D341Med (cell line): ENCODE measurements at places on chromosomes 5 and 9.

- no peak for DNase-seq
Observed at GRCh38 chr9:118575341-118576070, 793.7 kb downstream of the BRINP1 start.

DNA sequence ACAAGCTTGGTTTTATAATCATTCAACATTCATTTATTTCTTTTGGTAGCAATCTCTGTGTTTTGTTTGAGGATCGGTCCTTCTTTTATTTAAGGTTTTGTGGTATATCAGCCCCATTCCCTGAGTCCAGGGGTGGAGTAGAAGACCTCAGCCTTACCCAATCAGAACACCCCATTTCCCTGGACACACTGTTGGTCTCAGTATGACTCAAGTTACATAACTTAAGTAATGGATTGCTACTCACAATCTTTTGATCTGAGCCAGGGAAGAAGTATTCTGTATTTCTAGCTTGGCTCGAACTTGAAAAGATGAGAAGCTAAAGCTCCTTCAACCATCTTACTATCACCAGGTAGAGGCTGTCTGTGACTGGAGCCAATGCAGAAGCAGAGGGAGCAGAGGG lies 175.2 kb upstream of the HAPLN1 start:
- no peak for DNase-seq

- no peak for DNase-seq
Observed at GRCh38 chr5:60332244-60333004, 367.5 kb downstream of the DEPDC1B start.

DNA sequence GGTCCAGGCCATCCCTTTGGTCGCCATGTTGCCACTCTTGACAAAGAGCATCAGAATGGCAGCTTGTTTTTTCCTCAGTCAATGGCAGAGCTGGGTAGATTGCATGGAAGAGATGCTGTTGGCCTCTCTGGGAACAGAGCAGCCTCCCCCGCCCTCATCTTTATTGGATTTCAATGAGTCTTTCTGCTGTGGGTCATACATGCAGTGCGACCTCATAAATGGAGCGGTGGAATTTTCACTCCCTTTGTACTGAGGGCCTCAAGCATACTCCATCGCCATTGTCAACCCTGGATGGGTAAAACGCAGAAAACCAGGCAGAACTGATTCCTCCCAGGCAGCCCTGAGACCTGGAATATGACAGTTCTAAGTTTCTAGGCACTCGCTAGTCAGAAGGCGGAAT lies 71.8 kb downstream of the ZNF618 start:
- no peak for DNase-seq

- DNase-seq: no peak
Observed at GRCh38 chr9:70385426-70385825, 29.0 kb downstream of the KLF9 start.

DNA sequence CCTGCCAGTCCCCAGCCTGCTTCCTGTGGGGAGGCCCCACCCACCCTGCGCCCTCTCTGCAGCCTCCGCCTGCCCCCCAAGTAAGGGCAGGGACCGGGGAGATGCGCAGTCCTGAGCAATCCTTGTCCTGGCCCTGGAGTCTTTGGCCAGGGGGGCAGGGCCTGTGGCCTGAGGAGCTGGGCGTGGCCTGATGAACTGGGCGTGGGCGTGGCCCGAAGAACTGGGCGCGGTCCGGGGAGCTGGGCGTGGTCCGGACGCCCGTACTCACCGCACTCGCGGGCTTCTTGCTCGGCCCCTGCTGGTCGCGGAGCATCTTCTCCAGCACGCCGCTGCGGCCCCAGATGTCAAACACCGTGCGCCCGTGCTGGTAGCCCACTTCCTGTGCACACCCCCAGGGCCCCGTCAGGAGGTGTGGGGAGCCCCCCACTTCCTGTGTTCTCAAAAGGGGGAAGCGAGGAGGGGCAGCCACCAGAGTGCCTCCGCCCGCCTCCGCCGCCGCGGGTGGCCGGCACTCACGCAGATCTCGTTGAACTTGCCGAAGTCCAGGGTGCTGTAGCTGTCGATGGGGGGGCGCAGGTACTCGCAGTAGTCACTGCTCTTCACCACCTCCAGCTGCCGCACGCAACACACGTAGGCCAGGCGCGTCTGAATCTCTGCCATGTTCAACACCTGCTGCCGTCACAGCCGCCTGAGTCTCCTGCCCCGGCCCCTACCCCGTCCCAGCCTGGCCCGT lies 2.7 kb upstream of the NSMF start:
- DNase-seq: no peak

DNA sequence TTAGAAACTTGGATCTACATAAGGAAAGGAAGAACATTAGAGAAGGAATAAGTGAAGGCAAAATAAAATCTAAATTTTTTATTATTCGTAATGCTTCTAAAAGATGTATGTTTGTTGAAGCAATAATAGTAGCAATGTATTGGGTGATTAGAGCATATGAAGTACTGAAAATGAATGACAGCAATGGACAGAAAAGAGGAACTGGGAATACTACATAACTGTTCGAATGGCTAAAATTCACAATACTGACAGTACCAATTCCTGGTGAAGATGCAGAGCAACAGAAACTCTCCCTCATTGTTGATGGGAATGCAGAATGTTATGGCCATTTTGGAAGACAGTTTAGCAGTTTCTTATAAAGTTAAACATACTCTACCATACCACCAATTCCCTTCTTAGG lies 177.3 kb upstream of the SPEF2 start:
- no peak for DNase-seq

- DNase-seq: no peak
Observed at GRCh38 chr5:14669975-14670374, 5.5 kb downstream of the OTULIN start.

DNA sequence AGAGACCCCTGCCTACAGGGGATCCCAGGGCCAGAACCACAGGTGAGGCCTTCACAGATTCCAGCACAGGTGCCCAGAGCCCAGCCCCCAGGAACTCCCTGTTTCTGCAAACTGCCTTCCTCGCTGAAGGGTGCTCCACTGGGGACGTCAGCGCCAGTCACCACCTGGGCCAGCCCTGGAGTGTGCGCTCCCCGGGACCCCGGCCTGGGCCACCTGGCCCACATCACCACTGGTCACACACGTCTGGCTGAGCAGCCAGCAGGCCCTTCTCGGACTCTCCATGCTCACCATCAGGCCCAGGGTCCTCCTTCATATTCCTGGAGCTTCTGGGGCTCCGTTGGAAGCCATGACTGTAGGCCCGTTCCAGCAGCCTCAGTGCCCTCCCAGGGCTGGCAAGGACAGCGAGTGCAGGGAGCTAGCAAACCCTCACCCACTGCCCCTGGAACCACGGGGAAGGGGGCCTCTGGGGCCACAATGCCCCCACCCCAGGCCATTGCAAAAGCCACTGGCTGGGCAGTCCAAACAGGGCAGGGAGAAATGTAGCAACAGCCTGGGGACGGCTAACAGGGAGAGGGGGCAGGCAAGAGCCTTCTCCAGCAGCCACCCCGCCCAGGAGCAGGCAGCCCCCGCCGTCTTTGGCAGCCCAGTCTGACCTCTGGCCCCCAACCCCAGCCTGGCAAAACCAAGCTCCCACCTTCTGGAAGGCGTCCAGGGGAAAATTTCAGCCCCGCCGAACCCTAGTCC lies 1.3 kb downstream of the AGPAT2 start:
- DNase-seq: no peak

DNA sequence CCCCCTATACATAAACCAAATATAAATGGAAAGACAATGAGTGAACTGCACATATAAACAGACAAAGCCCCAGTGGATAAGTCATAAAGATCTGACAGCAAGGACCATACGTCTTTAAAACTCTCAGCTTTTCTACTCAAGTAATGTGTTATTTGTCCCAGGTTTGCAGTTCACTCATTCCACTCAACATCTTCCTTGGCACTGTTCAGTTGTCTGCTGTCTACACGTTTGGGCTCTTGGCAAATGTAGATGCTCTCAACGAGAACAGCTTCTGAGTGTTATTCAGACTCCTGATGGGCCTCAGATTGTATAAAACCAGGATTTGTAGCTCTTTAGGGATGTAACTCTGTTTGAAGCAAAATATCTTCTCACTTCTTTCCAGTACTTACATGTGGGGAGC lies 198.2 kb upstream of the SEMA6A start:
- DNase-seq: no peak

DNA sequence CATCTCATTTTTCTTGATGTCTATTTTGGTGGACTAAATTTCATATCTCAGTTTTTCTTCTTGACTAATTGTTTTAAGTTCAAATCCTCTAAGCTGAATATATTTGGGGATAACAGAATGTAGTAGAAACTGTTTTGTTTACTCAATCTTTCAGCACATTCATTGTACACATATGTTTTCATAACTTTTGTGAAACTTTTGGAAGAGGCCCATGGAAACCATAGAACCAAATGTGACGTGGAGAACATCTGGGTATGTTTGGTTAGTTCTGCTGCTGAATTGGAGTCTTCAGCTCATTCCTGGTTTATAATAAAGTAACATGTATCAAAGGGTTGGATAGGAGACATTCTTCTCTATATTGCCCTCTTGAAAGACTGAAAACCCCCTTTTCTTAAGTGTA lies 88.4 kb downstream of the CCDC171 start:
- DNase-seq: no peak

DNA sequence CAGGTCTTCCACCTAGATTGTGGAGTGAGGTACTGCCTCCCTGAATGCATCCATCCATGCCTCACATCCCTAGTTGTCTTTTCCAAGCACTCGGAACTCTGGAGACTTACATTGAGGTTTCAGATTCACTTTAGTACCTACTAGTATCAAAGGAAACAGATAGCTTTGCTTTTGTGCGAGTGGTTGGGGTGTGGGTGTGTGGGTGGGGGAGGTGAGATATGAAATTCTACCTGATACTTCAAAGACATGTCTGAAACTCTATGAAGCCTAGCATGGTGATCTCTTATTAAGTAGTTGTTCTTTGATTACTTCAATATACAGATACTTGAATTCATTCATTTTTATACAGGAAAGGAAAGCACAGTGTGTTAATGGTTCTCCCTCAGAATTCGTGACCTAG lies 64.4 kb downstream of the MCCC2 start:
- DNase-seq: no peak

GRCh38 chr9:122218935-122219855 lies 9.6 kb downstream of the LHX6 start:
- peak; percentile 42 for DNase-seq

- DNase-seq: no peak
Observed at GRCh38 chr5:156477196-156477595, 150.2 kb downstream of the SGCD start.

DNA sequence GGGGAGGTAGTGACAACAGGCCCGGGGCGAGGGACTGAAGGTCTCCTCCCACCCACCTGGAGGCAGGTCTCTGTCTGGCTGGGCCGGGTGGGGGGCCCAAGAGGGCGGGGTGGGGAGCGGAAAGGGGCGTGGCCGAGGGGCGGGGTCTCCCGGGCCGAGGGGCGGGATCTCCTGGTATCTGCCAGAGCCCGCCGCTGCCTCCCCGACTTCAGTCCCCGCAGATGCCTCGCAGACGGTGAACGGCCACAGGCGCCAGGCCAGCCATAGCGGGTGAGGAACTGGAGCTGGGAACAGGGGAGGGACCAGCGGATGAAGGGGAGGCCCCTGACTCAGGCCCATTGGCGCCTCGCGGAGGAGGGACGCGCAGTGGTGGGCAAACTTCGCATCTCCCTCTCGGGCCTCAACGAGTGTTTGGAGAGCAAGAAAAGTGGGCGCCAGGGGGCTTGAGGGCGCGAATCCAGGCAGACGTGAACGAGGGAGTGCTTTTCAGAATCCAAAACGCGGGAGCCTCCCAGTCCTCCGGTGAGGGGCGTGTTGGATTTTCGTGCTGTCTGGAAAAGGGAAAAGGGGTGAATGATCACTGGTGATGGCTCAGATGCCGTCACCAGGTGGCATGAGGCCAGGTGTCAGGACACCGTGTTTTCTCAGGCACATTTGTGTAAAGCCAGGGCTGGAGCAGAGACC lies at the start of gene ADGRD2:
Gene ADGRD2 (plus strand): TSS at position 211 of the 684 bp plus-strand sequence. CDS start 1,216 bp downstream, outside the sequence.
- DNase-seq: peak; percentile 37

DNA sequence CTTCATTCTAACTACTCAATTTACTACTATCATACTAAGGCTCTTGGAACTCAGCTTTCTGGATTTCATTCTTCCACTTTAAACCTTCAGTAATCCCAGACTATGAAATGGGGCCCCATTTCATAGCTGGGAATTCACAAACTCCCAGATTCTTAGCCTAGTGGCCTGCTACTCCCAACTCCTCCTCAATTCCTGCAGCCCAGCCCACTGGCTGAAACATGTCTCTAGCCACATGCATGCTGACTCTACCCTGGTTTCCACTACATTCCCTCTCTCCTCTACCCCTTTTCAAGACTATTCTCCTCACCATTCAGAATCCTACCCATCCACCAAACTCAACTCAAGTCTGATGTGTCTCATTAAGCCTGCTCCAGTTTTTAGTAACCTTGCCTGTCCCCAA lies 370.6 kb downstream of the BNC2 start:
- DNase-seq: no peak

- DNase-seq: no peak
Observed at GRCh38 chr9:123119566-123119965, 86.1 kb downstream of the GPR21 start.

GRCh38 chr9:97744710-97745708 lies 47.9 kb upstream of the XPA start:
- DNase-seq: no peak

DNA sequence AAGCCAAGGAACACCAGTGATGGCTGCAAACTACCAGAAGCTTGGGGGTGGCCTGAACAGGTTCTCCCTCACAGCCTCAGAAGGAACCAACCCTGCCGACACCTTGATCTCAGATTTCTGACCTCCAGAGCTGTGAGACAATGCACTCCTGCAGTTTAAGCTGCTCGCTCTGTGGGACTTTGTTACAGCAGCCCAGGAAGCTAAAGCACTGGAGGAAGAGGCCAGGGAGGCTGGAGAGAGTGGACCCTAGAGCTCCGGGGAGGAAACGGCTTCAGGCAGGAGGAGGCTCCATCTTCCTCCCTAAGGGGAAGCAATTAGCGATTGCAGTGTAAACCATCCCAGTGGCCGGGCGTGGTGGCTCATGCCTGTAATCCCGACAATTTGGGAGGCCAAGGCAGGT lies 25.1 kb downstream of the BARX1 start:
- DNase-seq: no peak

DNA sequence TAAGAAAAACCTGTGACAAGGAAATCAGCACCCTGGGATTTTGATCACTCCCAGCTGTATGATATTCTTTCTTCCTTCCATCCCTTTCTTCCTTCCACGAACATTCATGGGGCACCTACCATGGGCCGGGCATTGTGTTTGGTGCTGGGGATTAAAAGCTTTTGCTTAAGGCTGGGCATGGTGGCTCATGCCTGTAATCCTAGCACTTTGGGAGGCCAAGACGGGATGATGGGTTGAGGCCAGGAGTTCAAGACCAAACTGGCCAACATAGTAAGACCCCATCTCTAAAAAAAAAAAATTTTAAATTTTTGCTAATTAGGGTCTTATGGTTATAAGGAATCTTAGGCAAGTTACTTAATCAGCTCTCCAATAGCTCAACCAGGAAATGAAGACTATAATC lies 48.5 kb upstream of the CLINT1 start:
- DNase-seq: no peak

GRCh38 chr5:134553821-134554267 lies 28.4 kb downstream of the JADE2 start:
- no peak for DNase-seq

DNA sequence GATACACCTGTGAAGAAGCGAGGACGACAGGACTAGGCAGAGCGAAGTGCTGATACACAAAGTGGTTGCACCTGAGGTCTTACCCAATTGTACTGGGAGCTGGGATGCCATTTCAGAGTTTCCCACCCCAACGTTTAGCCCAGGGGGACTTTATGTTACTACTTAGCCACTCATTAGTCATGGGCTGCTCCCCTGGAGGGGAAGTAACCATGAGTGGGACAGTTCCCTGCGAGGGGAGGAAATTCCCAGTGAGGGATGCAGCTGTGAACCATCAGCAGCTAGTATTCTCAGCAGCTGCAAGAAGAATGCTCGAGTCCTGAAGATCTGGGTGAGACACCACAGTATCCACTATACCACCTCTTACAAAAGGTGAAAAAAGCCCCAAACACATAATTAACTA lies 93.7 kb upstream of the ACTBL2 start:
- no peak for DNase-seq
